CD4-positive, alpha-beta T cell treated with Interleukin-4 for 1 hour (primary cell): ENCODE measurements at places on chromosomes 7 and 10.

DNA sequence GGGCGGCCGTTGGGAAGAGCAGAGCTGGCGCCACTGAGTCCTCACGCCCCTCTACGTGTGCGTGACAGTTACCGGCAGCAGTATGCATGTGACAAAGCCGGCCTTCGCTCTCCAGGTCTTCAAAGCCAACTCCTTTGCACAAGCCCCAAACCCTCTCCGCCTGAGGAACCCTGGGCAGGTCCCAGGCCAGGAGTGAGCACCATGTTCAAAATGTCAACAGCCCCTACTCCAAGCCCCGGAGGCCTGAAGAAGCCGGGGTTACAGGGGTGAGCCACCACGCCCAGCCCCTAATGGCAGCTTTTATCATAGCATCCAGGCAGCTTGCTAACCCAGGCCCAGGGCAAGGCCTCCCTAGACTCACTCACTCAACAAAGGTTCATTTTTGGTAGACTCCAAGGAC lies 70.8 kb downstream of the OAT start:
- DNase-seq, result no peak

- DNase-seq, result no peak
Measured at GRCh38 chr10:13949844-13950542, 363.2 kb downstream of the PRPF18 start.

- DNase-seq, result no peak
Measured at GRCh38 chr10:6737080-6737641, 157.1 kb upstream of the PRKCQ start.

DNA sequence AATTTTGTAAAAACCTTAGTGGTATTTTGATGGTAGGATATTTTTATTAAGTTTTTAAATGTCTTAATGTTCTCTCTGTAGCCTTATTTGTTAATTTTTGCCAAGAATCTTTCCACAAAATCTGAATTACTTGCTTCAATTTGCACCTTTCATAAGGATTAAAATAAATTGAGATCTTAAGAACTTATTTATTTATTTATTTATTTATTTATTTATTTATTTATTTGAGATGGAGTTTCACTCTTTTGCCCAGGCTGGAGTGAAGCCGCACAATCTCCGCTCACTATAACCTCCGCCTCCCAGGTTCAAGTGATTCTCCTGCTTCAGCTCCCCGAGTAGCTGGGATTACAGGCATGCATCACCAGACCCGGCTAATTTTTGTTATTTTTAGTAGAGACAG lies 98.6 kb downstream of the PPP1R9A start:
- DNase-seq, result no peak

DNA sequence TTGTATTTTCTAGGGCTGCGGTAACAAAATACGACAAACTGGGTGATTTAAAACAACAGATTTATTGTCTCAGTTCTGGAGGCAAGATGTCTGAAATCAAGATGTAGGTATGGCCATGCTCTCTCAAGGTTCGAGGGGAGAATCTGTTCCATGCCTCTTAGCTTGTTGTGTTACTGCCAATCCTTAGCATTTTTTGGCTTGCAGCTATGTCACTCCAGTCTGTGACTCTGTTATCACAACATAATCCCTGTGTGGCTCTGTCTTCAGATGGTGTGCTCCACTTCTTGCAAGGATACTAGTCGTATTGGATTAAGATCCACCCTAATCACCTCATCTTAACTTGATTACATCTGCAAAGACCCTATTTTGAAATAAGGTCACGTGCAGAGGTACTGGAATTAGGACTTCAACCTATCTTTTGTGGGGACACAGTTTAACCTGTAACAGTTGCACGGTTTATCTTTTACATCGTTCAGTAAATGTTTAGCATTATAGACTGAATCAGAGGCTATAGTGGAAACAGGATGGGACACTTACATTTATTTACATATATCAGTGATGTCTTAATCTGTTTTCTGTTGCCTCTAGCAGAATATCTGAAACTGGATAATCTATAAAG lies 3.1 kb downstream of the C1GALT1 start:
- DNase-seq, result no peak
